ENCODE measurements at places on chromosomes 12 and 14.
A peak's percentile ranks its signal among the peaks of the same experiment; 100 is the strongest.

DNA sequence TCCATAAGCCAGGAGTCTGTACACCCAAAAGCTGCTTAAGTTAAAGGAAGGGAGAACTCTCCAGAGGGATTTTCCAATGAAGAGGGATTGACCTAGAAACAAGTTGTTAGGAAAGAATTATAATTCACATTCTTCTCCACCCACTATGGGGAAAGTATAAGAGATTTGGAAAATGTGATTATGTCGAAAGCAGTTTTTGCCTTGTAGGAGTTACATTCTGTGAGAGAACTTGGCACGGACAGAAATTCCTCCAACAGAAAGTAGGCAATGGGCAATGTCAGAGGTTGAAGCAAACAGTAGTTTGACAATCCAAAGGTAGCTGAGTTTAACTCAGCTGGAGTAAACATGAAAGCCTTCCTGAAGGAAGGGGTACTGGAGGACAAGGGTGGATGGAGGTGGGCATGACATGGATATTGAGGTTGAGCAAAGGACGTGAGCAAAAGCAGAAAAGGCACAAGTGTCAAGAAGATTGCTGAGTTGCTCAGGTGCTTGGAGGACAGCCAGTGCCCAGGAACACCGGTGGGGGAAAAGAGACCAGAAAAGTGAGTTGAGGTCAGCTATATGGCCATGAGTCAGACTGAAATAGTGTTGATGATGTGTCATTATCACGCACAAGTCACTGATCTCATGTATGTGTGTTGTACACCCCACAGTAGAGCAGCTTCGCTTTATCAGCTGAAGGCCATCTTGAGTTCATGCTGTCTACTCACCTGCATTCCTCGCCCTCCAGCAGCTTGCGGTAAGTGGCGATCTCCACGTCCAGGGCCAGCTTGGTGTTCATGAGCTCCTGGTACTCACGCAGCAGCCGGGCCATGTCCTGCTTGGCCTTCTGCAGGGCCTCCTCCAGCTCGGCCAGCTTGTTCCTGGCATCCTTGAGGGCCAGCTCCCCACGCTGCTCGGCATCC, 4.0 kb downstream of the KRT5 start:
- no peak for DNase-seq

DNA sequence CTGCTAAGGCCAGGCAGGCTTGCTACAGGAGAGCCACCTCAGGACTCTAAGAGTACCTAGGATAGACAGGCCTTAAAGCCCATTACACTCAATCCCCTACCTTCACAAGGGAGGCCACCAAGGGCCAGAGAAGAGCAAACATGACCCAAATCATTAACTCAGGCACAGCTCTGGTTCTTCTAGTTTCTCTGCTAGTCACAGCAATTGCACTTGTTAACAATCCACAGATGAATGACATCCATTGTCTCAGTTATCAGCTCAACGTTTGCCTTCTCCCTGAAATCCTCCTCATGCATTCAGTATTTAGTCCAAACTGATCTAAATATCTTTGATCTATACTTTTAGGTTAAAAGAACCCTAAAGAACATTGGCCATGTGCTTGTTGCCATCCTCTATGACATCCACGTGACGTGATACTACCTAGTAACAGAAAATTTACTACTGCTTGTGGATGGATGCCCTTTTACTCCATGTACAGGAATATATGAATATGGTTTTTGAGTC, 164.5 kb downstream of the STXBP6 start:
- DNase-seq, result no peak

DNA sequence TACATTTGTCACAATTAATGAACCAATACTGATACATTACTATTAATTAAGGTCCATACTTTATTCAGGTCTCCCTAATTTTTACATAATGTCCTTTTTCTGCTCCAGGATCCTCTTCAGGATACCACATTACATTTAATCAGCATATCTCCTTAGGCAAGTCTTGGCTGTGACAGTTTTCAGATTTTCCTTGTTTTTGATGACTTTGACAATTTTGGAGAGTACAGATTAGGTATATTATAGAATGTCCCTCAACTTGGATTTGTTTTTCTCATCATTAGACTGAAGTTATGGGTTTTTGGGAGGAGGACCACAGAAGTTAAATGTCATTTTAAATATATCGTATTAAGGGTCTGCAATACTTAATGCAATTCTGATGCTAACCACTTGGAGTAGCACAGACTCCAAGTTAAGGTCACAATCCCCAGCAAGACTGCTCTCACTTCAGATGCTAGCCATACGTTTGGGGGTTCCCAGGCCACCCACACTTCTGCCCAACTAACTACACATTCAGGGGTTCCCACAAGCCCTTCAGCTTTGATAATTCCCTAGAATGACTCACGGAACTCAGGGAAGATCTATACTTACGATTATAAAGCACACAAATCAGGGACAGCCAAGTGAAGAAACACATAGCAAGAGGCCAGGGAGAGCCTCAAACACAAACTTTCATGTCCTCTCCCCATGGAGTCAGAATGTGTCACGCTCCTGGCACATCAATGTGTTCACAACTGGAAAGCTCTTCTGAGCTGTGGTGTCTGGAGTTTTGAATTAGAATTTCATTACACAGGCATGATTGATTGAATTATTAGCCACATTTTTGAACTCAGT, 17.0 kb upstream of the NUBPL start:
- DNase-seq, result no peak

GRCh38 chr14:31326111-31326510, 94.2 kb downstream of the HEATR5A start:
- no peak for DNase-seq

GRCh38 chr12:41507286-41507685, 319.2 kb downstream of the PDZRN4 start:
- no peak for DNase-seq

DNA sequence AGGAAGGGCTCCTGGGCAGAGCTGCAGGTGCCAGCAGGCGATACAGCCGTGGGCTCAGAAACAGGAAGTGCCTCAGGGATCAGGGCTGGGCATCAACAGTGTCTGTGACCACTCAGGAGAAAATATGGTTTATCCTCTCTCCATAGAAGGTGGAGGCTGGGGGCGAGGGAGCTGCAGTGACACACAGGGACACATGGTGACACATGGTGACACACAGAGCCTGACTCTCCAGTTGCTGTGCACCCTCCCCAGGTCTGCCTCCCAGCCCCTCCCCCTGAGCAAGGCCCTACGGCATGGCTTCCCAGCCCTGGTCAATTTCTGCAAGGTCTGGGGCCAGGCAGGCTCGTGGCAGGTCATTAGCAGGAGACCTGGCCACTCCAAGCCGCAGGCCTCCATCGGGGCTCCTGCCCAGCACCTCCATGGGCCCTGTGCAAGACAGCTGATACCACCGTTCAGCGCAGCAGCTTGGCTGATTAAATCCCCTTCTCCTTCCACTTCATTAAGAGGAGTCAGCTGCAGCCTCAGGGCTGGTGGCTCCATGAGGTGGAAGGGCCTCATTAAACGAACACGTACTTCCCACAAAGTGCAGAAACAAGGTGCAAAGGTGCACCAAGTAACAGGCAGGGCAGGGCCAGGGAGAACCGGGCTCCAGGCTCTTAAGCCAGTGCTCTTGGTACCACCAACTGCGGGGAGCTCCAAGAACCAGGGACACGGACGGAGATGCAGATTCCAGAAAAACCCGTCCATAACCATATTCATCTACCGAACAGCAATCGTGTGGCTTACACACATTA, 60.7 kb downstream of the CCNK start:
- no peak for DNase-seq

GRCh38 chr14:92121207-92121669, 268 bp downstream of the NDUFB1 start:
- peak; percentile 56 for DNase-seq

DNA sequence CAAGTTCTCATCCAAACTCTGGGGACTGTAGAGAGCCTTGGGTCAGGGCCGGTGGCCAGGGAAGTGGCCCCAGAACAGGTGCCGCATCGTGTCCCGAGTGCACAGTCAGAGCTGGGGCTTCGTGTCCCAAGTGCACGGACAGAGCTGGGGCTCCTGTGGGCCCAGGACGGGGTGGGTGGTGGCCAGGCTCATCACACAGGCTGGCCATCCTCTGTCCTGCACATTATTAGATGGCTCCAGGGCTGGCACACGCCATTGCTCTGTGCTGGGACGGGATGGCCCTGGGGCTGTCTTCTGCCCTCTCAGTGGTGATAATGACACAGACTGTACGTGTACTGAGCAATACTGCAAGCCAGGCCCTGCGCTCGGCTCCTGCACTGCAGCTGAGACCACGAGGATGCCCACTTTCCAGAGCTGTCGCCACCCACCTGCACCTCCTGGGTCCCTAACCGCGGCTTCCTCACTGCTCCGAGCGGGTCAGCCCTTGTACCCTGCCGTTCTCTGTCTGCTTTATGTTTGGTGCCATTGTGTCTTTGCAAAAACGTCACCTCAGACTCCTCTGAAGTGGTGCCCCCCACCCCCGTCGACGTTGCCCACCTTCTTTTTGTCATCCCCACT, 1.9 kb downstream of the FBRSL1 start:
- DNase-seq, result no peak

GRCh38 chr12:3107954-3108353, 30.8 kb downstream of the TSPAN9 start:
- no peak for DNase-seq

DNA sequence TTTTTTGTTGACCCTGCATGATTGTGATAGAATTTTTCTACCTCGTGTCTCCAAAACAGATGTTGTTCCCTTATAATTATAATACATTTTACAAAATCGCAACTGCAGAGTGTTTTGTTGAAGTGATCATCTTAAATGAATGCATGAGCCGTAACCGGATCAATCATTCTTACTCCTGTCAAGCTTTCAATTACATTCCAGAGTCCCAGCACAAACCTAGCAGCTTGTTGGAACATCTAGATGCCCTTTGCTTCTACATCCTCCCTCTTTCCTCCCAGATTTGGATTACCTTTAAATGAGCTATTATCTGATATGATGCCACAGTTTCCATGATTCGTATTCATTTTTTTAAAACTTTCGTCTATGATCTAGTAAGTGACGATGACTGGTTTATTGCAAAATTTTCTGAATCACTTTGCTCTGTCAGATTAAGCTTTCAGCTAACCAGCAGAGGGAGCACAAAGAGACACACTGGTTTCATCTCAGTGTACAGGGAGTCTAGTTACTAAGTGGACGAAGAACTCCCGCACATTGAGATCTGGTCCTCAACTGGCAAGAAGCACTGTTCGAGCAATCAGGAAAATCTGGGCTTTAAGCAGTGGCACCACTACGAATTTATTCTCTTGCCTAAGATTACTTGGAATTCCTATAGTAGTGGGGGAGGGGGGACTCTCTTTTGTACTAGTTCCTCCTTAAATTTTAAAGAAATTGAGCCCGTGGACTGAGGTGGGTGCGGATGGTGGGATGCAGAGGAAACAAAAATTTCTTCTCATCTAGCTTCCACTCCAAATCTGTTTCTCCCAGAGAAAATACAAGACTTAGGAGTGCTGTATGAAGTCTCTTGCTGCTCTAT, 40.9 kb downstream of the TSHR start:
- DNase-seq, result no peak

DNA sequence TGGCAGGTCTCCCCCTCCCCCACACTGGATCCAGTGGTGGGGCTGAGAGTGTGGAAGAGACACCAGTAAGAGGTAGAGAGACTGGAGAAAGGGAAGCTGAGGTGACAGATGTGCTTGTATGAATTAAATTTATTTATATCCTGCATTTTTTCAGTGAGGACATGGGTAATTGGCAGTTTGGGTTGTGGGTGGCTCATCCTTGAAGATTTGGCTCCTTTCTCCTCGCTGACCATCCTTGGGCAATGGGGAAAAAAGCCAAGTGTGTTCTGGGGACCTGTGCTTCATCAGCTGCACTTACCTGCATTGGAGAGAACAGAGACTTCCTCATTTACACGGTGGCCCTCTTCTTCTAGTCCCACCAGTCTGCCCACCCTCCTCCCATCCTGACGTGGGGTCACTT, 86.4 kb downstream of the RFX4 start:
- DNase-seq, result no peak

DNA sequence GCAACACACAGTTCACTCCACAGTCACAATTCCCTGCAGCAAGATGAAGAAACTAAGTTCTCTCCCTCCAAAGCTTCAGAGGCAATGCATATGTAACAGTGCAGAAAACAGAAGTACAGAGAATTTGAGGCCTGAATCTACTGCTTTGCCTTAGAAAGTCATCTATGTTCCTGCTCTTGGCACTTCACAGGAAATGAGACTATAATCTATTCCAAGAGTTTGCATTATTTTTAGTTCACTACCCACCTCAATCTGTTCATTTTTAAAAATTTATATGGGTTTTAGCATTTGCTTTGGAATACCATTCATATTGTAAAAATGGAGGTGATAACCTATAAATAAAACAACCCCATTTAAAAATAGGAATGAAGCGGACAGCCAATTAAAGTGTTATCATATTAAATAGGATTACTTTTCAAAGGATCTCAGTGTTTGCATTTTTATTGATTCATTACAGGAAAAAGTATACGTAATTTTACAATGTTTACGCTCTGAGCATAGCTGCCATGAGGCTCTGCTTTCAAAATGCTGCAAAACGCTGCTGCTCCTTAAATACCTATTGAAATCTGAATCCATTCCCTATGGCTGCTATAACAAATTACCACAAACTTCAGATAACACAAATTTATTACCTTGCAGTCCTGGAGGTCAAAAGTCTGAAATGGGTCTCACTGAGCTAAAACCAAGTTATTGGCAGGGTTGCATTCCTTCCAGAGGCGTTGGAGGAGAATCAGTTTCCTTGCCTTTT, 60.0 kb downstream of the ARMH4 start:
- no peak for DNase-seq

- peak; percentile 22 for DNase-seq
Measured at GRCh38 chr12:51823875-51824565, 24.5 kb downstream of the FIGNL2 start.

GRCh38 chr14:75934998-75935628, 46.7 kb downstream of the TGFB3 start:
- no peak for DNase-seq

- DNase-seq, result no peak
Measured at GRCh38 chr14:22664261-22664660, 20.1 kb upstream of the OR6J1 start.

DNA sequence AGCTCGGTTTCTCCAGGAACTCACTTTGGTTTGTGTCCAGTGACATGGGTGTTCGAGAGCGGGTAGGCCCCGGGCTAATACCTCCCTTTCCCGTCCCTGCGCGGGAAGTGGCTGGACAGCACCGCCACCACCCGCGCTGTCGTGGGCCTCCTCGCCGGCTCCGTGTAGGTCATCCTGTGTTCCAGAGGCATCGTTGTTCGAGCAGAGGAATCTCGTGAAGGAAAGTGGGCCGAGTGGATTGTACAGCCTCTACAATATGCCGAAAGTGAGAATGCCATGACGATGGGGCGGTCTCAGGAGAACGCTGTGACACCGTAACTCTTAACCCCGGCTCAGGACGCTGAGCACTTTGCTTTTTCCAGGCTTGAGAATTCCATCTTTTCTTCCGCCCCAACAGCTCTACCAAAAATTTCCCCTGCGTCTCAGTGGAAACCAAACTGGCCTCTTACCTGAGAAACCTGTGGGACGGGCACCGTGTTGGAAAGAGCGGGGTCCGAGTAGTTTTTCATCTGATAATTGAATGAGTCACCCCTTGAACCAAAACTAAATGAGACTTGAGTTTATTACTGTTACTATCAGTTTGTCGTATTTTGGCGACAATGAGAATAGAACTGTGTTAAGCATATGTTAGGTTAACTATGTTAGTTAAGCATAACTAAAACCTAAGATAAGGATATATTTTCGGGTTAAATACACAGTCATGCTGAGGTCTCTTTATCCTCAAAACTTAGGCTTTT, 510 bp downstream of the EIF2S1 start:
- no peak for DNase-seq

Measured in substantia nigra (tissue), 51 donors.